ENCODE measurements at places on chromosomes 2 and 18.

DNA sequence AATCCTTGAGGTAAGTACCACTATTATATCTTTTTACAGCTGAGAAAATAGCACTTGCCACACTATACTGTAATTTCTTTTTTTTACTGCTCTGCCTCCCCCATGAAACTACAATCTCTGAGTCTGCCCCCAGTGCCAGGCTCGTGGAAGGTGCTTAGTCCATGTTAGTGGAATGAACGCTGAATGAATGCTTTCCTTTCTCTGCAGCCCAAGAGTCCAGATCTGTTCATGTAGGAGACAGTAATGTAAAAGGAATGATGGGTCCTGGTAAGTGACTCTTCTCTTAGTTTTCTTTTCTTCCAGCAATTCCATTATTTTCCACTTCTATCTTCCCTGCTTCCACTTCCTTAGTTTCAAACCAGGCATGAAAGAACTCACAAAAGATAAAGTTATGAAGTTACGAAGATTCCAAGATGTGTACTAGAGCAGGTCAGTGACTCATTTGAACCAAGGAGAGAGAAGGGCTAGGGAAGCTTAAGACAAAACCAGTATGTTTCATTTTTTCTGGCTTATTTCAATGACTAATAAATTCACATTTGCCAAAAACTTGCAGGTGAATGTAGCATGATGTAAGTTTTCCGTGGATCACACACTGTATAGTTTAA, 46.0 kb downstream of the ARHGEF33 start:
- H3K4me1 ChIP-seq = no peaks in the 10 kb centered on the region
- no peak overlapping the region for H3K27ac ChIP-seq
- no peaks in the 10 kb centered on the region for H3K36me3 ChIP-seq

GRCh38 chr2:52613064-52613463, 1154.5 kb upstream of the CHAC2 start:
- H3K27me3 ChIP-seq = no peaks in the 10 kb centered on the region
- no peak overlapping the region for H3K27ac ChIP-seq
- DNase-seq = no peak
- H3K36me3 ChIP-seq = no peaks in the 10 kb centered on the region

DNA sequence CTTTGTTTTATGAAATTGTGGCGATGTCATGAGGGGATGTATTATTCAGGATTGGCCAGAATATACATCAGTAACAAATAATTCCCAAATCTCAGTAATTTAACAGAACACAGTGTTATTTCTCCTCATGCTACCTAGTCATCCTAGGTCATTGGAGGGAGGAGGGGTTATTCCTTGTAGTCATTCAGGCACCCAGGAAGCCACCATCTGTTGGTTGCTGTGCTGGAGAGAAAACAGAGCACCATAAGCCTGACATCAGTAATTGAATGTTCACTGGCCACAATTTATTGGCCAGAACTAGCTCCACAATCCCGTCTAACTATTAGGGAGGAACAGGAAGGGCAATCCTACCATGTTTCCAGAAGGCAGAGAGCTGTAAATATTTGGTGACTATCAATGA, 303.5 kb upstream of the CELF4 start:
- H3K27ac ChIP-seq = no peak overlapping the region
- DNase-seq = no peak
- no peaks in the 10 kb centered on the region for H3K27me3 ChIP-seq
- H3K4me1 ChIP-seq = no peaks in the 10 kb centered on the region

GRCh38 chr2:109187711-109188495, 58.9 kb downstream of the SH3RF3 start:
- H3K4me3 ChIP-seq = no peak overlapping the region
- H3K36me3 ChIP-seq = no peaks in the 10 kb centered on the region
- no peaks in the 10 kb centered on the region for H3K4me1 ChIP-seq
- no peaks in the 10 kb centered on the region for H3K27me3 ChIP-seq
- no peak for DNase-seq
- H3K27ac ChIP-seq = no peak overlapping the region

DNA sequence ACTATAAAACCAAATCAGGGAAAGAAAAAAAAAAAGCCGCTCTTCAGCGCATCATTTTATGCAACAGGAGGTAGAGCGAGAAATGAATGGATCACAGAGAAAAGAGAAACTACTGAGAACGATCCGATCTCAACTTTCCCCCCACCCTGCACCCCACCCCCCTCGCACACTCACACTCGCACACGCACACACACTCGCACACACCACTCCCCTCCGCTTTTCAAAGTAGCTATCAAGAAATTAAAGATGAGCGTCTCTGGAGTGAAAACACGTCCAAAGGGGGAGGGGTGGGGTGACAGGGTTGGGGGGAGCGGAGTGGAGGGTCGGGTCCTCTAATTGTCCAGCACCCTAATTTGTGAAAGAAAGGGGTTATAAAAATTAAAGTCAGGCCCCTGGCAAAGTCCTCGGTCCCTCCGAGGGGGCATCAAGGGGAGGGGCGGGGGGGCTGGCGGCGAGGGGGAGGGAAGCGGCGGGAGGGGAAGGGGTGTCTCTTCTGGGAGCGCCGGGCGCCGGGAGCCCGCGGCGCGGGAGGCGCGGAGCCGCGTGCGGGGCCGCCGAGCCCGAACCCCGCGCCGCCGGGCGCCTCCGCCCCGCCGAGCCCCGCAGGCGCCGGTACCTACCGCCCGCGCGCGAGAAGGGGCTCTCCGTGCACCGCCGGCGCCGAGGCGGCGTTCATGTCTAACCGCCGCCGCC, 428 bp downstream of the TCF4 start:
- H3K36me3 ChIP-seq = no peaks in the 10 kb centered on the region
- H3K4me3 ChIP-seq = peak overlapping the region; percentile 42
- peaks cover 10% of the 10 kb centered on the region for H3K4me1 ChIP-seq
- DNase-seq = peak; percentile 2
- no peak overlapping the region for H3K27ac ChIP-seq
- no peaks in the 10 kb centered on the region for H3K27me3 ChIP-seq

DNA sequence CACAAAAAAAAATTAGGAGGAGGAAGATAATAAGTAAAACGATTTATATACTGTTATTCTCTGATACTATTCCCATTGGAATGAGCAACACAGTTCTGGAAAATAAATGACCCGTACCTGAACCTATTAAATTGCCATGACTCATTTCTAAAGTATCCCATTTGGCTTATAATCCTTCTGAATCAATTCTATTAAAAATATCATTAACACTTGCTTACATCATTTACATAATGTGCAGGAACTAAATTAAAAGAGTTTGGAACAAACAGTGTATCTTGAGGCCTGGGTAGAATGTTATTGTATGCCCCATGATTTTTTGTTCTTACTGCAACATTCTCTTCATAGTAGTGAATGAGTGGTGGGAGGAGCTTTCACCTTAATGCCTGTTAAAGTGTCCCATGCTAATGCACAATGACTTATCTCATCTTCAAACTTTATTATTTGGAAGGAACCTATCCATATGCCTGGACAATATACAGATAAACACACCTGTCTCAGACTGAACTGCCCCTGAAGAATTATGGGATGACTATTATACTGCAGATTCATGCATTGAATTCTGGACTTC, 549.9 kb upstream of the ACVR2A start:
- H3K27me3 ChIP-seq = no peaks in the 10 kb centered on the region
- no peak overlapping the region for H3K27ac ChIP-seq
- H3K36me3 ChIP-seq = no peaks in the 10 kb centered on the region
- no peak overlapping the region for H3K4me3 ChIP-seq

GRCh38 chr18:3610813-3611212, 160.8 kb downstream of the TGIF1 start:
- H3K36me3 ChIP-seq = no peaks in the 10 kb centered on the region
- H3K27me3 ChIP-seq = no peaks in the 10 kb centered on the region
- no peak overlapping the region for H3K27ac ChIP-seq

DNA sequence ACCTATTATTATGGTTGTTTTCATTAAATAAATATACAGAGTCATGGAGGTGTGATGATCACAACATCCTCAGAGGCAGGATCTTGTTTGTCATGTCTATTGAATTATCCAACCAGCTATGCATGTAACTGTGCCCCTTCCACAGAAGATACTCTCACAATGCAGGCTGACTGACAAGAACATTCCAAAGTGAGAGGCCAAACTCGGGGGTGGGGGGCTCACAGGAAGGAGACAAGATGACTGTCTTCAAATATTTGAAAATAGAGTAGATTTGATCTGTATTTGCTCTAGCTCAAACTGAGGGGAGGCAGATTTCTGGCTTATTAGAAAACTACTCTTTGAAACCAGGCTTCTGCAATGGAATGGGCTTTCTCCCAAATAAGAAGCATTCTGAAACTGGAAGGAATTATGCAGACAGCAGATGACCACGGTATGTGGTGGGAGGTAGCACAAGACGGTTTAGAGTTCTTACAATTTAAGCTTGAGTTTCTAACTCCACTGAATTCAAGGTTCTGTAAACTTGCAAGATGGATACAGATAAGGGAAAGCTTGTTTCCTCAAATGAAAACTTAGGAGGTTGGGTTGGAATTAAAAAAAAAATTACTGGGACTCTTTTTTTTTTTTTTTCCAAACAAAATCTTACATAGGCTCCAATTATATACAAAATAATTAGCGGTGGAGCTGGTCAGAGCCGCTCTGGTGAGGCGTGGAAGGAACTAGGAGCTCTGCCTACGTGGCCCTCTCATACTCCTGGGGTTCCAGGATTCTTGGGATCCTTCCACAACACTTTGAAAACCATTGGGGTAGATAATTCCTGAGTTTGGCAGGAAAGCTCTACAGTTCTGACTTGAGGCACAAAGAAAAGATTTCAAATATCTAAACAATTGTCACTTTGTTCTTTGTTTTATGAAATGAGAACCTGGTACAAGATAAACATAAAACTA, 79.3 kb downstream of the PLA2R1 start:
- no peak overlapping the region for H3K27ac ChIP-seq
- no peak for DNase-seq
- H3K4me3 ChIP-seq = no peak overlapping the region
- H3K36me3 ChIP-seq = no peaks in the 10 kb centered on the region

GRCh38 chr2:74033375-74033774, 48.7 kb downstream of the TET3 start:
- no peaks in the 10 kb centered on the region for H3K36me3 ChIP-seq
- no peak for DNase-seq
- peaks cover 45% of the 10 kb centered on the region for H3K4me1 ChIP-seq
- no peak overlapping the region for H3K27ac ChIP-seq

- peak overlapping the region; percentile 40 for H3K27ac ChIP-seq
- H3K4me3 ChIP-seq = no peak overlapping the region
- DNase-seq = no peak
- peaks cover 96% of the 10 kb centered on the region for H3K36me3 ChIP-seq
- H3K27me3 ChIP-seq = no peaks in the 10 kb centered on the region
Observed at GRCh38 chr2:233259730-233260129, 8.3 kb downstream of the ATG16L1 start.

GRCh38 chr2:10256515-10257031, 46.1 kb upstream of the HPCAL1 start:
- H3K27ac ChIP-seq = no peak overlapping the region
- no peak for DNase-seq
- peaks cover 40% of the 10 kb centered on the region for H3K27me3 ChIP-seq
- H3K4me3 ChIP-seq = no peak overlapping the region

DNA sequence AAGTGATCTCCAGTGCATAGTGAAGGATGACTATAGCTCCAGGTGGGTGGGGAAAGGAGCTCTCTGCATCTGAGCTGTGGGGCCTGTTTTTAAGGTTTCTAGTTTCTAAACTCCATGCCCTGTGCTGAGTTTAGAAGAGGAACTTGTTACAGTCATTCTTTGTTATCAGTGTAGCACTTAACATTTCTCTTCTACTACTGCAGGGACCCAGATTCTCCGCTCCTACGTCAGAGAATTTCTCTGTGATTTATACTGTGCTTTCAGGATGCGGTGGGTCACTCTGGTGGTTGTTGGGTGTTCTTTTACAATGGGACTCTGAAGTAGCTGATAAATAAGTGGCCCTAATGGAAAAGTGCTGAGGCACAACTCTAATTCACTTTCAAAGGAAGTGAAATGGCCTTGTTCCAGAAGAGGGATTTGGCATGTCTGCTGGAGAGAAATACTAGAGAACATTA, 122.0 kb downstream of the WDSUB1 start:
- DNase-seq = no peak
- H3K4me3 ChIP-seq = no peak overlapping the region
- no peaks in the 10 kb centered on the region for H3K36me3 ChIP-seq
- no peak overlapping the region for H3K27ac ChIP-seq
- H3K27me3 ChIP-seq = no peaks in the 10 kb centered on the region
- peaks cover 5% of the 10 kb centered on the region for H3K4me1 ChIP-seq

DNA sequence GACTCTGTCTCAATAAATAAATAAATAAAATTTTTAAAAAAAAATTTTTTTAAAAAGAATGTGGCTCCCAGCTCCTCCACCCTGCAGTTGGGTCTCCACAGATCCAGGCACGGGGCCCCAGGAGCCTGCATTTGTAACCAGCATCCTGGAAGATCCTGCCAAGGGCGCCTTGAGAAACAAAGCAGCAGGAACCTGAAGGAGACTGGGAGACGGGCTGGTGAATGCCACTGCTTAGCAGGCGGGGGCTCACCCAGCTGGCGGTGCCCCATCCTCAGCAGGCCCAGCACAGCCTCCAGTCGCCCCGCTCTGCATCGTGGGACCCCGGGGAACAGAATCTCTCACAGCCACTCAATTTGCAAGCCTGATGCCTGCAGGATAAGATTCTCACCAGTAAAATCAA, 187.5 kb upstream of the SALL3 start:
- H3K4me1 ChIP-seq = no peaks in the 10 kb centered on the region
- H3K36me3 ChIP-seq = no peaks in the 10 kb centered on the region
- no peak overlapping the region for H3K27ac ChIP-seq
- peaks cover 12% of the 10 kb centered on the region for H3K27me3 ChIP-seq
- H3K4me3 ChIP-seq = no peak overlapping the region

GRCh38 chr2:185338104-185338503, 400.5 kb upstream of the FSIP2 start:
- DNase-seq = no peak
- no peaks in the 10 kb centered on the region for H3K4me1 ChIP-seq
- no peak overlapping the region for H3K27ac ChIP-seq
- H3K4me3 ChIP-seq = no peak overlapping the region

- no peak overlapping the region for H3K4me3 ChIP-seq
- DNase-seq = no peak
- H3K4me1 ChIP-seq = peaks cover 4% of the 10 kb centered on the region
- peak overlapping the region; percentile 8 for H3K27ac ChIP-seq
Observed at GRCh38 chr2:201419057-201419635, 32.1 kb downstream of the TRAK2 start.

GRCh38 chr18:42813570-42813969, 301.9 kb downstream of the RIT2 start:
- no peaks in the 10 kb centered on the region for H3K27me3 ChIP-seq
- H3K36me3 ChIP-seq = no peaks in the 10 kb centered on the region
- H3K4me3 ChIP-seq = no peak overlapping the region
- no peaks in the 10 kb centered on the region for H3K4me1 ChIP-seq
- no peak for DNase-seq

- no peak overlapping the region for H3K27ac ChIP-seq
- no peak for DNase-seq
- H3K4me1 ChIP-seq = no peaks in the 10 kb centered on the region
- no peaks in the 10 kb centered on the region for H3K27me3 ChIP-seq
- no peak overlapping the region for H3K4me3 ChIP-seq
Observed at GRCh38 chr2:200101922-200102321, 146.5 kb downstream of the MAIP1 start.

DNA sequence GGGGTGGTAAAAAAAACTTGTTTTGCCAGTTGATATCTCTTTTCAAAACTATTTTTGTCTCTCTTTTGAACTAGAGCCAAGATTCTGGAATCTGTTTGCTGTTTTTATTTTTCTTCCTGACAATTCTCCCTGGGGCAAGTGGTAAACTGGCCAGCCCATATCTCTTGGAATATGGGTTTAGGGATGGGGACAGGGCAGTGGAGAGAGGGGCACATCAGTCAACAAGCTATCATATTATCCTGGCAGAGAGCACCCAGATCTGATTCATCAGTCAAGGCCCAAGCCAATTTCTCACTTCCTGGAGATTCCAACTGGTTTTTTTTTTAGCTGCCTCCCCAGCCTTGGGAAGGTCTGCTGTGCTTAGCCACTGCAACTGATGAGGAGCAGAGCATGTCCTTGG, 52.3 kb downstream of the ARHGAP28 start:
- H3K36me3 ChIP-seq = no peaks in the 10 kb centered on the region
- no peak overlapping the region for H3K4me3 ChIP-seq
- no peak overlapping the region for H3K27ac ChIP-seq
- H3K27me3 ChIP-seq = no peaks in the 10 kb centered on the region
